ENCODE measurements at places on chromosomes 7 and 10.

- DNase-seq, result peak; percentile 74
Measured at GRCh38 chr7:148815612-148816011, 68.5 kb downstream of the EZH2 start.

DNA sequence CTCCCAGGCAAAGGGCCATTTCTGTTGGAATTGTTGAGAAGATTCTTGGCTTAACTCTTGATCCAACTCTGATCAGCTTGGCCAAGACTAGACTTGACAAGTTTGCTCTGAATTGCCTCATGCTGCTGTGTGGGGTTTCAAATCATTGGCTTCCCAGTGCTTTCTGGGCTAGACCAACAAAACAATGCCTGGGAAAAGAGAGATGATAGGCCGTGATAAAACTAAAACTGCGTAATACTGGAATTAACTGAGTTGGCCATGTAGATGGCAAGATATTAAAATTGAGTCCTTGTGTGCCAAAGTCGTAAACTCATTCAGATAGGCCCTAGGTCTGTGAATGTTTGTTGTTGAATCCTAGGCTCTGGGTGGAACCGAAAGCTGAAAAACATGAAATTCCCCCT, 222.6 kb downstream of the MGMT start:
- no peak for DNase-seq

DNA sequence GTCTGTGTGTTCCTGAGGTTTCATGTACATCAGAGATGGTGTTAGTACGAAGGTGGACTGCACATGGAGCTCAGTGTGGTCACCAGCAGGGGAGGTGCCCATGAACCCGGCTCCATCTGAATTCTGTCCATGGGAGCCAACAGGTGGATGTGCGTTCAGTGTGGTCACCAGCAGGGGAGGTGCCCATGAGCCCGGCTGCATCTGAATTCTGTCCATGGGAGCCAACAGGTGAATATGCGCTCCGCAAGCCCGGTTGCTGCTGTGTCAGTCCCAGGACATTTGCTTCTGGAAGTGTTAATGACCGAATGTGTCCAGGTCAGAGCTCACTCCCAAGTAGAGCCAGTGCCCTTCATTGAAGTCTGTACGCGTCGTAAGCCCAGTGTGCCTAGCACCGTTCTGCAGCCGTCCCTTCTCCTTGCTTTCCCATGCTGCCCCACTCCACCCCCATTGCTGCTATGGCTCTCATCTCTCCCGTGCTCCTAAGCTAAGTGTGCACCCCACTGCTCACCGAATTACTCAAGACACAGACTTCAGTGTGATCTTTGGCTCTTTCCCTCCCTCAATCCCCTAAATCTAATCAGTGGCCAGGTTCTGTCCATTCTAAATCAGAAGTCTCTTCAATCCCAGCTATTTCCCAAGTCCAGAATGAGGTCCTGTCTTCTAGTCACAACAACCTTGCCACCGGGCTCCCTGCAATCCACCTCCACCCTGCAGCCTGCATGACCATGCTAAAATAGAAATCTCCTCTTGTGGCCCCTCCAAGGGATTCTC, 352.4 kb downstream of the TCERG1L start:
- no peak for DNase-seq

DNA sequence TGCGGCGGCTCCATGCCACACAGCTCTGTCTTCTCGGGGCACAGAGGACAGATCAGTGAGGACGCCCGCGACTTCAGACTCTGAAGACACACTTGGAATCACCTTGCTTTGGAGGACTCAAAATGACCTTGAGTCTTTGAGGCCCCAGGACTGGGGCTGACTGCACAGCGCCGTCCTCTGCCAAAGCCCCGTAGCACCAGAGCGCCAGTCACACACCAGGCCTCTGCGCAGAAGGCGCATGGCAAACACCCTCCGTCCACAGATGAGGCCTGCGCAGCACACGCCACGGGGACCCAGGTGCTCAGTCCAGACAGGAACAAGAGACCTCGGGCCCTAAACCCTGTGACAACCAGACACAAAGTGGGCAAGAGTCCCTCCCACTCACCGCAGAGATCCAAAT, 134.7 kb downstream of the MAD1L1 start:
- no peak for DNase-seq

DNA sequence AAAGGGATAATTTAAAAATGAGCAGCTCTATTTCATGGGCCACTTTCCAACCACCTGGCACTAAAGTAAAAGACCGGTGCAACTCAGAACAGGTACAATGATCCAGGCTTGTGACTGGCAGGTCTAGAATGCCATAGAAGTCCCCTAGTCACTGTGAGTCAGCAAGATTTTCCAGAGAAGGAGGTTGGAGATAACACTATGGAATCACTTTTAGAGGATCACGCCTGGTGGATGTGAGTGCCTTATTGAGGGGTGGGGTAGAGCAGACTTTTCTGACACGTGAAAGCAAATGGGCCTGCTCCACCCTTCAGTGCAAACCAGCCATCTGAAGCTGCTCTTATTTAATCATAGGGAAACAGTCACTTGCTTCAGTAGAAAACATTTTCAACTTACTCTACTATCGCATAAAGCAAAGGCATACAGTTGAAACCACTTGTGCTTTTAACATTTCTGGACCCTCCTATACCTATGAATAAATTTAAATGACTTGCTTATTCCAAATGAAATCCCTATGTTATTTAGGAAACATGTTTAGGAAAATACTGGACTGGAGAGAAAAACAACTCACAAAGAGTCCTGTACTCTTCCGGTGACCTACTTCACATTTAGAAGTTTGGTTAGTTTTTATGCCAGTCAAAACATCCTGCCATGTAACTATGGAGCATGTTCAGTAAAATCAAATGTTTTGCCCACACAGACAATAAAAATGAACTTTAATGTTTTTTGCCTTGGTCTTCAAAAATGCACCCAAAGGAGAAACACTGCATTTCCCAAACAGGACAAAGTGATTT, 21.5 kb upstream of the AKR1C1 start:
- no peak for DNase-seq

GRCh38 chr7:110296321-110296720, 794.6 kb upstream of the LRRN3 start:
- DNase-seq, result no peak

GRCh38 chr10:133231946-133232574, 2.0 kb downstream of the UTF1 start:
- no peak for DNase-seq

DNA sequence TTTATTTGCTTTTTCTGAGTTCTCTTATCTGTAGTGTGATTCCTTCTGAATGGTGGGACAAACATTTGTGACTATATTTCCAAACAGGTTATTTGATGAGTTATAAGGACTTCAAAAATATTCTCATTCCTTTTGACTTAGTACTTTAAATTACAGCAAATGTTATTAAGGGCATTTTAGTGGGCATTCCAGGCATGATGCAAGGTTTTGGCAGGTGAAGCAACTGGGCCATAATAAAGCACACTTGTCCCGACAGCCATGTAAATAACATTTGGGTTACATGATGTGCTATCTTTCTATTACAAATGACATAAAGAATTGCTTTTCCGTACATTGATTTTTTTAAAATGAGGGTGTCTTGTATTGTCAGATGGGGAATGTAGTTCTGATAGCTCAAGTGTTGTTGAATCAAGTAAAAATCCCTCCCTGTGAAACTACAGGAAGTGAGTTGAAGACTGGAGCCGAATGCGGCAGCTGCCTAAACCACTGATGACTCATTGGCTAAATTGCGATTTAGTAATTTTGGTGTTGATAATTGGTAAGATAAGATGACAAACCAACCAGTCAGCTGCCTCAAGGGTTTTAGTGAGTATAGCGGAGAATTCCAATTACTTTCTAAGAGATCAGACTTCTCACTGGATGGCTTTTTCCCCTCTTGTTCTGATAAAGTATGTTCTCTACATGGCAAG, 231.3 kb upstream of the NPY start:
- DNase-seq, result peak; percentile 63

- no peak for DNase-seq
Measured at GRCh38 chr10:3698312-3698711, 86.7 kb downstream of the KLF6 start.

DNA sequence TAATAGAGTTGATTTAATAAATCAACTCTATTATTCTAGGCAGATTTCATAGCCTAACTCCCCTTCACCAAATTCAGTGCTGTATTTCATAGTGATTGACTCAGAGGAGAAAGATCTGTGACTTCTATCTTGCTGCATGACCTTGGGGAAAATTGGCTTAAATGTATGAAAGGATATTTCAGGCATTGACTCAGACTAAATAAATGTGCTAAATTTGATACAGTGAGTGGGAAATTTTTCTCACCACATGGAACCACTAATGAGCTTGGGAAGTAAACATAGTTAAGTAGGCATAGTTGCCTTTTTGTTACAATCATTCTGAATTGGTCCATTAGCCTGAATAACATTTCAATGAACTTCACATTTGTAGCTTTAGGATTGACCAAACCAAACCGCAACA, 89.0 kb upstream of the PRPS1L1 start:
- DNase-seq, result no peak

GRCh38 chr10:73887294-73888039, 13.1 kb upstream of the CAMK2G start:
- DNase-seq, result no peak

- DNase-seq, result no peak
Measured at GRCh38 chr7:27603813-27604212, 58.9 kb downstream of the HIBADH start.

GRCh38 chr10:34491678-34492077, 323.4 kb downstream of the PARD3 start:
- no peak for DNase-seq
